ENCODE measurements at places on chromosomes 1 and 21.

DNA sequence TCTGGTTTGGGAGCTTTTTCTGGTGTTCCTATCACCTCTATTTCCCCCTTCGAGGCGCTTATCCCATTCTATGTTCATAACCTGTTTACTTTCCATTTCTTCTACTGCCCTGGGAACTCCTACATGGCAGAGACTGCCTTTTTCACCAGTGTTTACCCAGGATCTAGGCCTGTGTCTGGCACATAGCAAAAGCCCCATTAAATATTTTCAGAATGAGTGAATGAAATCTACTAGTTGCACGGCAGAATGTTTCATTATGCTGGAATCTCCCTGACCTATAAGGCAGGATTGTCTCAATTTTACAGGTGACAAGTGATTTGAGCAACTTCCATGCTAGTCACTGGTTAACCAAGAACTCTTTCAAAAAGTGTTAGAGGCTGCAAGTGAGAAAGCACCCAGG is 70.1 kb downstream of the PGM1 start:
- no peak for DNase-seq

DNA sequence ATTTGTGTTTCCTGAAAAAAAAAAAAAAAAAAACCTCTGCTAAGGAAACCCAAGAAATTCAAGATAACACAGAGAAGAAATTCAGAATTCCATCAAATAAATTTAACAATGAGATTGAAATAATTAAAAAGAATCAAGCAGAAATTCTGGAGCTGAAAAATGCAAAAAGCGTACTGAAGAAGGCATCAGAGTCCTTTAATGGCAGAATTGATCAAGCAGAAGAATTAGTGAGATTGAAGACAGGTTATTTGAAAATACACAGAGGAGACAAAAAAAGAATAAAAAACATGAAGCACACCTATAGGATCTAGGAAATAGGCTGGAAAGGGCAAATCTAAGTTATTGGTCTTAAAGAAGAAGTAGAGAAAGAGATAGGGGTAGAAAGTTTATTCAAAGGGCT is 38.2 kb downstream of the NME7 start:
- DNase-seq = no peak

DNA sequence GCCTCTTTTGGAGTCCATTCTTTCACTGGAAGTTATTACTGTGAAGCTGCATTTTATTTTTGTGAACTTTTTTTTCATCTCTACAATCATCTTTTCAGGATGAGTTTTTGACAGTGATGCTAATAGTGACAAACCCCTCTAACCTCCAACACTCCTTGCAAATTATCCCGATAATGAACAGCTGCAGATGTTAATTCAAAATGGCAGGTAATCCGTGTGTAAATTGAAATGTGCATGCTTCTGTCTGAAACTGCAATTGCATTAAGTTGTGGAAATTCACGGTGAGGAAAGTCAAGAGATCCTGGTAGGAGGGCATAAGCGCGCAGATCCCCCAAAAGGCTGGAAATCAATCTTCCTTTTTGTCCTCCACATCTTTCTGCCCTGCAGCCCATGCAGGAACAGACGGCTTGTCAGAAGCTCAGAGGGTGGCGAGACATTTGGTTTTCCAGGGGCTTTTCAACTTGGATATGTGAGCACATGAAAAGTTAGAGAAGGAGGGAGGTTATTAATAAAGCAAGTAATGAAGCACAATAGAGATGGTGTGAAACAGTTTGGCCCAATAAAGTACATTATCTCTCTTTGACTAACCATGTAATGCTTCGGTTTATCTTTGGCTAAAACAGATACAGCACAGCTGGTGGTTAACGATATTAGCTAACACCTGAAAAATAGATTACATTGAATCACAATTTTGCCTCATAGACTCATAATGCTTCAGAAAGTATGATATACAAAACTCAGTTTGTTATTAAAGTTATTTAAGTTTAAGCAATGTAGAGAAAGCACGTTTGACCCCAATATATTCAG is 143.5 kb upstream of the COA6 start:
- no peak for DNase-seq

- DNase-seq = no peak
Observed at GRCh38 chr21:16037421-16037955, 307.7 kb downstream of the USP25 start.

DNA sequence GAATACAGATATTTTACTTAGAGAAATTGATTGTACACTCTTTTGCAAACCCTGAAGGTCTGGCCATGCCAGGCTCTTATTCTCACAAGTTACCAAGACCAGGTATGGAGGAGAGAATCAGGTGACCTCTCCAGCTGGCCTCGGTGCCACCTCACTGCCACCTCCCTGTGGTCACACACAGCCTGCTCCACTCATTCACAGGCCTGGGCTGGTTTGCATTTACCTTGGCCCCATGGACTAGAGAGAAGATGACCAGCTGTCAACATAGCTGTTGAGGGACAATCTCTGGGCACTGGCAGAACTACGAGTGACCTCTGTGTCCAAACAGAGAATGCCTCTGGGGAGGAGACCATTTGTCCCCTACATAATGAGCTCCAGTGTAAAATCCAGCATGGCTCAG is 291.2 kb upstream of the RUNX1 start:
- no peak for DNase-seq

DNA sequence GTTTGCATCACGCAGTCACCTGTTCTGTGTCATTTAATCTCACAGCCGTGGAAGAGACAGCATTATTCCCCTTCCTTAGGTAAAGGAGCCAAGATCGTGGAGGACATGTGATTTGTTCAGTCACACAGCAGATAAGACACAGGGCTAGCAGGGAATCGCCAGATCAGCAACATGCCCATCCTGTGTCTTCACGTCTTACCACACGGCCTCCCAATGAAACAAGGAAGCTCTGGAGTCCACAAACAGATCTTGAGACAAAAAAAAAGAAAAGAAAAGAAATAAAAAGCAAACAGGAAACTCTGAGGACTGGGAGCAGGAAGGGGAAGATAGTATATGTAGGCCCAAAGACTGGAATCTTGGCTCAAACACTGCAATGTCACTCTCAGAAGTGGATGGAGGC is 155.3 kb downstream of the ADSS2 start:
- DNase-seq = no peak

DNA sequence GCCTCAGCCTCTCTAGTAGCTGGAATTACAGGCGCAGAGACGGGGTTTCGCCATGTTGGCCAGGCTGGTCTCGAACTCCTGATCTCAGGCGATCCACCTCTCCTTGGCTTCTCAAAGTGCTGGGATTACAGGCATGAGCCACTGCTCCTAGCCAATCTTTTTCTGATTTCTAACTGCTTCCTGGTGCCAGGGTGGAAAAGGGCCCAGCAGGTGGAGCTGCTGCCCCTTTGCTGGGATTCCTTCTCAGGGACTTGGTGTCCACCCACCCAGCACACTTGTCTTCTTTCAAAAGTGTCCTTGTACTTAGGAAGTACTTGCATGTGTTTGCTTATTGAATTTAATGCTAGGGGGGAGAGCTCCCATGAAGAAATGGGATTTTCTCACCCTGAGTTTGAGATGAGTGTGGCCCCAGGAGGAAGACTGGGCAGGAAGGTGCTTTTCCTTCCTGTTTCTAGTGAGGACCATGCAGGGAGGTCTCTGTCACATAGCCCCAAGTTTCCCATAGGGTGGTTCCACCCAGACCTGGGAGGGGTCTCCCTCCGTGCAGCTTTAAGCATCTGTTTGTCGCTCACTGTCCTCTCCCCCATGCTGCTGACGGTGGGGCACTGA is 14.2 kb downstream of the UTP11 start:
- DNase-seq = no peak

DNA sequence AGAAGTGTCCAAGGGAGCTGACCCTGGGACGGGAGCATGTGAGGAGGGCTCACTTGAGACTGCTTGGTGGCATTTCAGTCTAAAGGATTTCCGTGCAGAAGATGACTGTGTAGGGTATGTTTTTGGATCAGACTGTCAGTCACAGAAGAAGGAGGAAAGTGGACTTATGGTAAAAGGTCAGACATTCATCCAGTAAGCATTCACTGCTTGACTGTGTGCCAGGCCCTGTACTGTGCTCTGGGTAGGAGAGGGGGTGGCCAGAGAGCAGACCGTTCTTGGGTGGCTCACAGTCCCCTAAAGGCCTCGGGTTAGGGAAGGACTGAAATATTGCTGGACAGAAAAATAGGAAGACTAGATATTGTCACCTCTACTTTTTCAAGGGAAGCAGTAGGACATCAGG is 2.1 kb upstream of the SERINC2 start:
- DNase-seq = no peak

GRCh38 chr1:147750618-147751217 is 9.7 kb downstream of the GJA5 start:
- DNase-seq = no peak

DNA sequence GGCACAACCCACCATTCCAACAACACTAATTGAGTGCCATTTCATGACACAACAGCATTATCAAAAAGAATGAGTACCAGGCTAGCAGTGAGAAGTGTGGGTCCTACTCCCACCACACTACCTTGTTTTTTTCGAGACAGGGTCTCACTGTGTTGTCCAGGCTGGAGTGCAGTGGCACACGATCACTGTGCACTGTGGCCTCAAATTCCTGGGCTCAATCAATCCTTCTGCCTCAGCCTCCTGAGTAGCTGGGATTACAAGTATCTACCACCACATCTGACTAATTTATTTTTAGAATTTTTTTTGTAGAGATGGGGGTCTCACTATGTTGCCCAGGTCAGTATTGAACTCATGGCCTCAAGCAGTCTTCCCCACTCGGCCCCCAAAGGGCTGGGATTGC is 30.7 kb downstream of the CD247 start:
- no peak for DNase-seq

GRCh38 chr1:234558330-234558836 is 51.6 kb downstream of the IRF2BP2 start:
- no peak for DNase-seq

DNA sequence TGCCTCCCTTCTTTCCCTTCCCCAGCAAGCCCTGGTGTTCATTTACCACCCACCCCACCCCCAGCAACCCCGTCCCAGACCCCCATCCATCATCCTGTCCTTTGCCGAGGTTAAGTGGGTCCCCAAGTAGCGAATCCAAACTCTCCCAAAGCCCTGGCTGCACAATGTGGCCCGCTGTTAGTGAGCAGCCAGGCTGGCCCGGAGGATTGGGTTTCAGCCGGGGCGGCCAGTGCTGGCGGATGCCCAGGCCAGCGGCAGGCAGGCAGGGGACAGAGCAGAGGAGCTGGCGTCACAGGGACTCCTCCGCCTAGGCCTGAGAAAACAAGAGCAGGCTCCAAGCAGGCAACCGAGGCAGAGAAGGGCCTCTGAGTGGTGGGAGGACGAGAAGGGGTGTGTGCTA is 61.4 kb downstream of the EPHB2 start:
- no peak for DNase-seq

DNA sequence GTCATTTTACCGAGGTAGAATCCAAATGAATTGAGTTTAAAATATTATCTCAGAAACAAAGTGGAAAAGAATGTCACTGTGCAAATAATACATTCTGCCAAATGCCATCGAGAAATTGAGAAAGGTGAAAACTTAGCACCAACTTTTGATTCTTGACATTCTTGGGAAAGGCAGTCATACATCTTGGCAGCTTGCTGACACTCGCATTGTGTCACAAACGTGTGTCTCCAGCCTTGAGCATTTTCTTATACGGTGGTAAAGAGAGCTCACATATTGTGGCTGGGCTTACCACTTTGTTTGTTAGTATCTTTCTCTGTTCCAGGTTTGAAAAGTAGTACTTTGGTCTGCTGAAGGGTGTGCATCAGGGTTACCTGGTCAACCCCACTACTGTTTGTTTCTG is 1456.1 kb downstream of the BRINP3 start:
- DNase-seq = no peak

- DNase-seq = no peak
Observed at GRCh38 chr1:21266119-21266774, 24.0 kb downstream of the ECE1 start.

GRCh38 chr1:62234688-62235087 is 40.0 kb downstream of the L1TD1 start:
- no peak for DNase-seq

DNA sequence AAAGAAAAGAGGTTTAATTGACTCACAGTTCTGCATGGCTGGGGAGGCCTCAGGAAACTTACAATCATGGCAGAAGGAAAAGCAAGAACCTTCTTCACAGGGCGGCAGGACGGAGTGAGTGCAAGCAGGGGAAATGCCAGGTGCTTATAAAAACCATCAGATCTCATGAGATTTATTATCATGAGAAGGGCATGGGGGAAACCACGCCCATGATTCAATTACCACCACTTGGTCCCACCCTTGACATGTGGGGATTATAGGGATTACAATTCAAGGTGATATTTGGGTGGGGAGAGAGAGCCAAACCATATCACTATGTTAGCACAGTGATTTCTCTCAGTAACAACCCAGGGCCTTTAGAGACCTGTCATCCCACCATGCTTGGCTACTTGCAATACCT is 39.9 kb downstream of the LRRN2 start:
- no peak for DNase-seq

- no peak for DNase-seq
Observed at GRCh38 chr1:25867210-25867991, 8.1 kb downstream of the PAQR7 start.

DNA sequence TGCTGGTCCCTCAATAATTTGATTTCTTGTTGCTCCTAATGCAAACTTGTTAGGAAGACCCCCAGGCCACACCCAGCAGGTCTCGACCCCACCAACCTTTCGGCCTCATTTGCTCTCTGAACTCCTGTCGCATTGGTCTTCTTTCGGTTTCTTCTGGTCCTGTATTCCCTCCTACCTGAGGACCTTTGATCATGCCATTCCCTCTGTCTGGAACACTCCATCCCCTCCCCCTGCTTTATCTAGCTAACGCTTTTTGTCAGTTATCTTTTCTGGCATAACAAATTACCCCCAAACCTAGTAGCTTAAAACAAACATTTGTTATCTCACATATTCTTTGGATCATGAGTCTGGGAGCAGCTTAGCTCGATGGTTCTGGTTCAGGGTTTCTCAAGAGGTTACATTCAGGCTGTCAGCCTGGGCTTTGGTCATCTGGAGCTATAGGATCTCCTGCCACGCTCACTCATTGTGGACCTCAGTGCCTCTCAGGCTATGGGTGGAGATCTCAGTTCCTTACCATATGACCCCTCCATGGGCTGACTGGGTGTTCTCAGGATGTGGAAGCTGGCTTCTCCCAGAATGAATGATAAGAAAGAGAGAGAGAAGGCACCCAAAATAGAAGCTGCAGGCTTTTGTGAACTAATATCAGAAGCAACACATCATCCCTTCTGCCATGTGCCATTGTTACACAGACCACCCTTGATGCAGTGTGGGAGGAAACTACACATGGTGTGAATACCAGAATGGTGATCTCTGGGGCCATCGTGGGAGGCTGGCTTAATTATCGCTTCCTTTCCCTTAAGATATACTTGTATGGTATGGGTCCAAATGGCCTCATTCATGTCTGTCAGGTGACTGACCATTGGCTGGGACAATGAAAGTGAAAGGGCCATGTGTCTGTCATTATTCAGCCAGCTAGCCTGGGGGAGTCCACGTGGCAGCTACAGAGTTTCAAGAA is 29.1 kb upstream of the BCAR3 start:
- DNase-seq = no peak

GRCh38 chr1:24932284-24932683 is 2.2 kb upstream of the RUNX3 start:
- DNase-seq = peak; percentile 58

- no peak for DNase-seq
Observed at GRCh38 chr1:111085676-111086075, 54.2 kb downstream of the DRAM2 start.

- DNase-seq = no peak
Observed at GRCh38 chr1:192872010-192872409, 63.2 kb downstream of the RGS2 start.

- no peak for DNase-seq
Observed at GRCh38 chr1:12232221-12232620, 2.4 kb downstream of the VPS13D start.
